ENCODE measurements at places on chromosomes 3 and 15.

GRCh38 chr15:49313650-49314049, 109.4 kb upstream of the FGF7 start:
- no peak for DNase-seq

DNA sequence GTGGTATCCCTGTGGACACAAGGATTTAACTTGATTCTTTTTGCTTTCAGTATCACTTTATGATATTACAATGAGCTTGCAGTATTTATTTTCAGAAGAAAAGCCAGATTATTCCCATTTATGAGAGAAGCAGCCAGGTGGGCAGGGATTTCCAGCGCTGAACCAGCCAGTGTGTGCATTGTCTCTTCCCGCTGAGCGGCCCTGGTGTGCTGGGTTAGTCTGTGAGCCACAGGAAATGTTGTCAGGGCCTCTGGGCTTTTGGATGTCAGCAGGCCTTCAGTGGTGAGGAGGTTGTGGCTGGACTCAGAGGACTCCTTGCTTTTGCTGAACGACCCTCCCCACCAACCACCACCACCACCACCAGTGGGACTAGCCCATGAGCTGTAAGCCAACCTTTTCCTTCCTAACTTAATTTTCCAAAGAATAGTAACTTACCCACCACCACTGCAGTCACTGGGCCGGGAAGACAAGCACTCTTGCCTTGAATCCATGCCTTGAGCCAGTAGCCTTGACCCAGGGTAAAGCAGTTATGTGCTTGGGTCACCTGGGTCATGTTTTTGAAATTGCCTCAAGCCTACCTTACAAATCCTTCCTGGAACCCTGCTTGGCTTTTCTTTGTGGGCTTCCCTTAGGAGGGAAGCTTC, 33.1 kb downstream of the FLNB start:
- DNase-seq: no peak

DNA sequence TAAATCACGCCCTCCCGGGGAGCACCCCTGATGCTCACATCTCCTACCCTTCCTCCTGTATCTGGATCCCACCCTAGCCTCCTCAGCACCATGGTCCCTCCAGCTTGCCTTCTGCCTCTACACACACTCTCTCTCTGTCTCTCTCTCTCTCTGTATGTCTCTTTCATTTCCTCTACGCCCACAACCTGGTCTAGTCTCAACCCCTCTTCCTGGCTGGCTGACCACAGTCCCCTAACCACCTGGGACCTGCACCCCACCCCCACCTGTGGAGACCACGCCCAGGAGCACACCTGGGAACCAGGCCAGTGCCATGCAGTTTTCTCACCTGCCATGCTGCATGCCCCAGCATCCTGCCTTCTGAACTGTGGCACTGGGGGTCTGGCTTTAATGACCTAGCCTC, 4.0 kb upstream of the CFAP100 start:
- DNase-seq: peak; percentile 44

DNA sequence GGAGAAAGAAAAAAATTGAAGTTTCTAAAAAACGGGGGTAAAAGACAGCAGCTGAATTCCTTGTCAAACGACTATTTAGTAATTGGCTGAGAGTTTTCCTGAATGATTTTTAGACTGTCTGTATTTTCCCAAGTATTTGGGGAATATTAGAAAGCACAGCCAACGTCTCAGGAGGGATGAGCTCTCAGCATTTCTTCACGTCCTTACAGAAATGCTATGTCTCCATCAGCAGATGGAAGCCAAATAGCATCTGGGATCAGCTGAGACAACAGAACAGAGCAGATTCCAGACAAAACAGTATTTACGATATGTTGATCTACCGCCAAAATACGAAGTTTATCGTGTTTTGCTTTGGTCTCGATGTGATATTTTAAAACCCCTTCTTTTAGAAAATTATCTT, 5.3 kb upstream of the TMC3 start:
- DNase-seq: no peak

GRCh38 chr3:62818347-62818746, 56.9 kb downstream of the CADPS start:
- no peak for DNase-seq

DNA sequence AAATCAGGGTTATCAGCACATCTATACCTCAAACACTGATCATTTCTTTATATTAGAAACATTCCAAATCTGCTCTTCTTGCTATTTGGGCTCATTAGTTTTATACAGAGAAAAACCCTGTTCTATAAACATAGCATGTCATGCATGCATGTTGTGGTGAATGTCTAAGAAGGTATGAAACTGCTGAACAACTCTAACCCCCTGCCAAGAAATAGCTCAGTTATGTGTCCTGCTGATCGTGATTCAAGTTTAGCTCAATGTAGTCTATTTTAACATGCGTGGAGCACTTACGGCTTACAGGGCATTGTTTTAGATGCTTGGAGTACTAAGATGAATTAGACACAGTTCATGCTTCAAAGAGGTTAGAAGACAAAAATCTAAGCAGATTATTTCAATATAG, 35.8 kb downstream of the MYH15 start:
- no peak for DNase-seq

DNA sequence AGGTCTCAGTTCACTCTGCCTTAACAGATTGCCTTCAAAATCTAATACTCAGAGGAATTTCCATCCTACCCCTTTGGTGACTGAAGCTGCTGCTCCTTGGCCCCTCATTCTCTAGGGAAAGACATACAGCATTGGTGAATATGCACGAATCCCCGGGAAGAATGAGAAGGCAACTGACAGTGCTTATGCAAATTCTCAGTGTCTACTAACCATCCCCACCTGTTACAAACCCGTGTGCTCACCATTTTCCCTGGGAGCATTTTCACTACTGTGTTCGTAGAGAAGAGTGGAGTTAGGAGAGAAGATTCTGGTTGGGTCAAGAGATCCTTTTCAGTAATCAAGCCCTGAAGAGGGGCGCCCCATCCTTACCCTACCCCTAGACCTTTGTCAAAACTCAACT, 37.7 kb downstream of the SYNM start:
- no peak for DNase-seq

DNA sequence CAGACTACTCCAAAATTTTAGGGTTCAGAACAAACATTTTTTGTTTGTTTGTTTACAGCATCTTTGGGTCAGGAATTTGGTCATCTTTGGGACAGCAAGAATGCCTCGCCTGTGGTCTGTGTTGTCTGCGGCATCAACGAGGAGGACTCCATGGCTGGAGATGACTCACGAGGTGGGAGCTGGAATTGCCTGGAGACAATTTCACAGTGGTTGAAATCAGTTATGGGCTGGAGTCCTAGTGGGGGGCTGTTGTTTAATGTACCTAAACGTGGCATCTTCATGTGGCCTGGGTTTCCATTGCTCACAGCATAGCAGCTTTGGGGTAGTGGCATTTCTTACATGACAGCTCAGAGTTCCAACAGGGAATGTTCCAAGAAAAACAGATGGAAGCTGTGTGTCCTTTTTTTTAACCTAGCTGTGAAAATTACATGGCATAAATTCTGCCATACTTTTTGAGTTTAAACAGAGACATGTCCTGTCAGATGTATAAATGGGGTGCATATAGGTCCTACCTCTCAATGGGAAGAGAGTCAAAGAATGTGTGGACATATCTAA, 507.3 kb upstream of the CBLB start:
- no peak for DNase-seq

- no peak for DNase-seq
Observed at GRCh38 chr15:88989578-88989977, 76.4 kb upstream of the MFGE8 start.

- DNase-seq: peak; percentile 66
Observed at GRCh38 chr3:33658991-33659848, 58.8 kb downstream of the CLASP2 start.

DNA sequence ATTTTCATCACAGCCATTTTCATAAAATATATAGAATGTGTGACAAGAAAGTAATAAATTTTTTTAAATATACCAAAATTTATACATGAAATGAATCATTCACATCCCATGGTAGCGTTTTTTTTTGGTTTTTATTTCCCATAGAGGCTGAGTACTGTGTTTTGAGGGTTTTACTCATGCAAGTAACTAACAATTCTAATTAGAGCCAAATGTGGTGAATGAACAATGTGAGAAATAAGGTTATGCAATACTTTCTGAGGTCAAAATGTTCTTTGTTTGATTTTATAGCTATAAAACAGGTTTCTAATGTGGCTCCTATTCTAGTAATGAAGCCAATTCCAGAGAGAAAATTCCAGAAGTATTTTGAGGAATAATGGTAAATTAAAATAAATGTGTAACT, 386.8 kb downstream of the TBC1D5 start:
- DNase-seq: no peak

GRCh38 chr15:85618956-85619491, 175.7 kb downstream of the KLHL25 start:
- no peak for DNase-seq

DNA sequence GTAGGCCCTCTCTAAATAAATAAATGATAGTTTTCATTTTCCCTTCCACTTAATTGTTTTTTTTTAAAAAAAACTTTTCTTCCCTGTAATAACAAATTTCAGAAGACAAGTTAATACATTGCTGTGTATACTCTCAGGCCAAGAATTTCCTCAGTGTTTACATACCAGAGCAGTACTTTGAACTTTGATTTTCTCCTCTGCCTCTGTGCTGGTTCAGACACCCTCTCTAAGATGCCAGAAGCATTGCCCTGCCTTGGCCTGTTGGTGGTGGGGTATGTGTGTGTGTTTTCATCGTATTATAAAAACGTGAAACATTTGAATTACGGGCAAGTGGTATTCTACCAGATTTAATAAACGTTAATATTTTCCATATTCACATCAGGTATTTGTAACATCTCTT, 70.1 kb downstream of the SMAD3 start:
- no peak for DNase-seq

Data from left lobe of liver (tissue), 2 donors.